ENCODE measurements at places on chromosomes 11 and 22.
A peak's percentile ranks its signal among the peaks of the same experiment; 100 is the strongest.

DNA sequence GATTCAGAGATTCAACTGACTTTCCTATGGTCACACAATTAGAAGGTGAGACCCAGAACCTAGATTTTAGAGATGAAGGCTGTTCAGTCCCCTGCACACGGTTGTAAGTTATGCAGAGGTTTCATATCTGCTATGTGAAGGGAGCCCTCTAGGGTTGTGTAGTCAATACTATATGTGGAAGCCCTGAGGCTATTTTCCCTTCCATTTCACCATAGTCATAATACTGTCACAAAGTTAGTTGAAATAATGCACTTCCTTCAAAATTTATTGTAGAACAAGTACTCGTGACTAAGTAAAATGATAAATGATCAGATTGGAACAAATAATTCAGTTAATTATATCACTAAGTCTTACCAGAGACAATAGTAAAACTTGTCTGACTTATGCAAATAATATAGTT is 48.8 kb downstream of the ENDOD1 start:
- DNase-seq = no peak

- no peak for DNase-seq
Observed at GRCh38 chr11:130451231-130452019, 3.0 kb downstream of the ADAMTS15 start.

GRCh38 chr11:130477586-130478203 is 29.2 kb downstream of the ADAMTS15 start:
- no peak for DNase-seq

GRCh38 chr11:134417871-134418840 is 6.1 kb upstream of the B3GAT1 start:
- no peak for DNase-seq

- no peak for DNase-seq
Observed at GRCh38 chr11:94854770-94855633, 86.8 kb downstream of the AMOTL1 start.

DNA sequence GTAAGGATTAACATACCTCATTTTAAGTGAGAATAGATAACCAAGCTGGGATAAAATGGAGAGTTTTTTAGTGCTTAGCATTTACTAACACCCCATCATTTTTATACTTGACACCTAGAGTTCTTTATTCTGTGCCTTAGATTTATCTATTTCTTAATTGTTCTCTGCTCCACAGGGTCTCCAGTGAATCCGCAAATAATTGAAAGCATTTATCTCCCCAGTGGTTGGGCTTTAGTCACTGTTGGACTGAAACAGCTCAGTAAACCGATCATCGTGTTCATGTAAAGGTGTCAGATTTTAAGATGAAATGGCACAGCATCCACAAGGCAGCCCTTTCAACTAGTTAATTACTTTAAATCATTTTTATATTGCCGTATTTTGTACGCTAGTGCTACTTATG is 17.8 kb upstream of the GRIA4 start:
- DNase-seq = no peak

GRCh38 chr11:104279587-104279986 is 115.6 kb upstream of the PDGFD start:
- DNase-seq = no peak

- no peak for DNase-seq
Observed at GRCh38 chr11:123479048-123479837, 49.2 kb downstream of the GRAMD1B start.

- no peak for DNase-seq
Observed at GRCh38 chr22:38953577-38954413, 3.6 kb upstream of the APOBEC3A start.

DNA sequence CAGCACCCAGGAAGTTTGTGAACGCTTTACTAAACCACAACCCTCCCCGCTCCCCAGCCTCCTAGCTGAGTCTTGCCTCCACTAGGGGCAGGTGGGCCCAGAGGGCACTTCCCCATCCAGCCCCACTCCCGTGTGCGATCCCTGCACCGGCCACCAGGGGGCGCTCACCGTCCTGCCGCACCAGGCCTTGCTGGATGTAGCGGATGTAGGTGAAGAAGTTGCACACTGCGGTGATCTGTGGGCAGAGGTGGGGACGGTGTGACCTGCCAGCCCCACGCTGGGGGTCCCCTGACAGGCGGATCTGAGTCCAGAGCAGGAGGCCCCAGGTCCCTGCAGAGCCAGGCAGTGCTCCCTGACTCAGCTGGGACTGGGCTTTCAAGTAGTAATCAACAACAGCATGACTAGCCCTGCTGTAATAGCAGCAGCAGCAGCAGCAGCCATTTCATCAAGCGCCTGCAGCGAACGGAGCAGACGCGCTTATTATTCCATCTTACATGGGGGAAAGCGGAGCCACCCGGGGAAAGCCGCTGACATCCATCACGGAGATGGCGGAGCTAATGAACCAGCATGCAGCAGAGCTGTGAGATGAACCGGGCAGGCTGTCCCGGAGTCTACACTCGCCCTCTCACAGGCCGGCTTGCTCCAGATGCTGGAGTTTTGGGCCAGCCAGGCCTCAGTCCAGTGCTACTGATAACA is 7.9 kb upstream of the FADS3 start:
- DNase-seq = peak; percentile 49

GRCh38 chr11:93291898-93292297 is 38.6 kb upstream of the DEUP1 start:
- no peak for DNase-seq

DNA sequence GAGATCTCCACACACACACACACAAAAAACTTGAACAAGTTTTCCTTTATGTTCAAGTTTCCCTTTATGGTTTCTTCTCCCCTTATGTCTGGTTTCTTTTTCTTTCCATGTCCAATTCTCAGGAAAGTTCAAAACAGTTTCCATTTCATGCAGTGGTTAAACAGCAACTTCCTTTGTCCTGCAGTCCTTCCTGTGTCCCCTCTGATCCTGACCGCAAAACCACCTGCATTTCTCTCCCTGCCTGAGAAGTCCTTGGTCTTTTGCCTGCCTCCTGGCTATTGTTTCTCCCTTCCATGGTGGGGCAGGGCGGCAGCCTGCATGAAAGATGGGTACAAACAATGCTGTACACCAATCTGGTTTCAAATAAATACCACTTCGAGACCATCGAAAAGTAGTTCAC is 58.3 kb upstream of the SORL1 start:
- DNase-seq = no peak

GRCh38 chr11:109155291-109155690 is 266.7 kb upstream of the C11orf87 start:
- DNase-seq = no peak

GRCh38 chr11:96241331-96241841 is 101.6 kb downstream of the MAML2 start:
- DNase-seq = no peak

DNA sequence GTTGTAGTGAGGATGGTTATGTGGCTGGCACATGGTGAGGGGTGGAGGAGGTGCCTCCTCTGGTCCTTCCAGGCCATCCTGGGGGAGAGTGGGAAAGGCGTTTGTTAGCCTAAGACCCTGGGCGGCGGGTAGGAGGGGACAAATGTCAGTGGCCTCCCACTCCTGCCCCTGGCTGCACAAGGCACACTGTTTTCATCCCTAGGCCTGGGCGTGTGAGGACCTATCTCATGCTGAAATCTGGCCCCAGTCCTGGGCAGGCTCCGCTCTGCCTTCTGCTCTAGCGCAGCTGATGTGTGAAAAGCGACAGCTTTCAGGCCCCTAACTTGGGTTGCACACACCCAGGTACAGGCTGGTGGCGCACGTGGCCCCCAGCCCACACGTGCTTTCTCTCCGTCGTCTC is 32.1 kb downstream of the DAGLA start:
- no peak for DNase-seq

GRCh38 chr11:35357923-35358322 is 61.4 kb downstream of the SLC1A2 start:
- no peak for DNase-seq

DNA sequence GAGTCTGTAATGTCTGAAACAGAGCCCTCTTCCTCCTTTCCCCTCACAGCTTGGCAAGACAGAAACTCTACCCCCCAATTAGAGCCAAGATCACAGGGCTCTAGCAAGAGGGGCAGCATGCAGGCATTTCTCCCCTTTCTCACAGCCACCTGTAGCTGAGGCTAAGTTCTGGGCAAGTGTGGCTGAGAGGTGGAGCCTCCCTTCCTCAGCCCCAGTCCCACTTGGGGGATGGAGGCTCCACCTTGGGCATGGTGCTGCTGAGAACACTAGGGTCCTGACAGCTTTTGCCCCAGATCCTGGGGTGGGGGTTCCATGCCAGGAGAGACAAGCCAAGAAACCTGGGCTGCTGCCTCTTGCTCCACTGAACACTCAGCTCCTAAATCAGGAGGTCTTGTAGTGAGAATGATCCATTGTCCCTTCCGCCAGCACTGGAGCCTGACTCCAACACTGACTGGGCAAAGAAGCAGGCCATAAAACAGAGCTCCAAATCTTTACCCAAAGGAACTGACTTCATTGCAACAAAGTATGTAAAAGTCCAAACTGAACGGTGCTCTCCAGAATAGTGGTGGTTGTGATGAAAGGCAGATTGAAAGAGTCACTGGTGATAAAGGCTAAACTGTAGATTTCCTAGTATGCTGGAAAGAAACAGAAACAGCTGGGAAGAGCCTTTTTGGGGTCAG is 25.6 kb downstream of the NARS2 start:
- no peak for DNase-seq

DNA sequence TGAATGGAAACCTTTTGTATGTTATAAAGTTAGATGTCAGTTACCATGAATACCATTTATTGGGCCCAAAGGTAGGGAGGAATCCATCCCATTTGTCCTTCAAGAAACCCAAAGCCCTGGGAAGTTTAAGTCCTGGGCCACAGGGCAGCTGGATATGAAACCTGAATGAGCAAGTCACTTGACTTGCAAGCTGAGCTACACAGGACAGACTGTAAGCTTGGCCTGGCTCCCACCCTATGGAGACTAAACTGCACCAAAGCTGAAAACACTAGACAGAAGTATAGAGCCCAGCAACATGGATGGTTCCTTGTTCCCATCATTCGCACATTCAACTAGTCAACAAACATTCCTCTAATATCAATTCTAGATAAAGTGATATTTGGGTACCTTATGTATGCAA is 71.3 kb downstream of the KCNC1 start:
- no peak for DNase-seq

DNA sequence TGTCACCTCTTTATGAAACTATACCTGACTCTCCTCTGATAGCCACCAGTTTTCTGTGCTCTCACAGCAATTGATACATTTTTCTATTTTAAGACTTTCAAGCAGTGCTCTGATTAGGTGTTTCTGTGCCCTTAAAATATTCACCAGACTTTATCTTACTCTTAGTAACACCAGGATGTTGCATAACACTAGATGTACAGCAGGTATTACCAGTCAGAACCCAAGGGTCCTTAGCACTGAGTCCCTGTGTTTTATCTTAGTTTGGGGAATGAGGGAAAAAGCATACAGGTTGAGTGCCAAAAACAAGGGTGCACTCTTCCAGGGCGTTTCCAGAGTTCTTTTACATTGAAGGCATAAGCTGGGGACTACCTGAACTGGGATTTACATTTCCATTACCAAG is 51.4 kb downstream of the COPB1 start:
- no peak for DNase-seq

DNA sequence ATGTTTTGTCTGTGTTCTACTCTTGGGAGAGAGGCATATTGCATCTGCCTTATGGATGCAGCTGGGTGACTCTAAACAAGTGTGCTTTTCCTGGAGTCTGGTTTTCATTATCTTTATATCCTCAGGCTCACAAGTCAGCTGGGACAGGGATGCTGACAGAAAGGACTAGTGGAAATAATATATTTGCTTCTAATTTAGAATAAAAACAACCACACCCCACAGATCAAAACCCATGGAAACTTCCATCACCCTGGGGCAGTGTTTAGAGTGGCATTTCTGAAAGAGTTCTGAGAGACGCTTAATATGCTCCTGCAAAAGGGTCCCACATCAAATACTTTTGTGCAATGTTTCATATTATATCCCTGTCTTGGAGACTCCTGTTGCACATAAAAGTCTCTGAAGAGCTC is 20.8 kb downstream of the KCNE3 start:
- no peak for DNase-seq

DNA sequence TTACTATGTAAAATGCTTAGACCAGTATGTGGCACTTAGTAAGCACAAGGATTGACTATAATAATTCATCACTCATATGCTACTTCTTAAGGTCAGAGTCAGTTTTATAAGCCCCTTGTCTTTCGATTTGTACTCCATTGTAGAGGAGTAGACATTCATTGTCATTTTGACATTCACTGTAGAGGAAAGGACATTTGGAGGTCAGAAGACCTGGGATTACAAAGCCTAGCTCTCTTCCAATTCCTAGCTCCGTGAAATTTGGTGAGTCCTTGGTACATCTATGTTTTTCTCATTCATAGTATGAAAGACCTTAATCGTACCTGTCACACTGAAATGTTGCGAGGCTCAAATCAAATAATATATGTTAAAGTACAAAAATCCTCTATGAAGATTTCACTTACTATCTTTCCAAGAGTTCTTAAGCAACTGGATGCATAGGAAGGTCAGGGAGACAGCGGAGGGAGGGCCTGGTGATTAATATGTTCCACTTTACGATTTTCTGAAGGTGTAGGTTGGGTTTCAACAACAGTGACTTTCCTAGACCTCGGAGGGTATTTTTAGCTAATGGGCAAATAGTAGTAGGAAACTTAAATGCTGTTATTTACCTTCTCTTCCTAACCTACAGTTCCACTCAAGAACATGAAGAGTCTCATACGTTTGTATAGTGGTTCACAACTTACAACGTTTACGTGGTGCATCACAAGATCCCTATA is 1.4 kb upstream of the EMSY start:
- no peak for DNase-seq

DNA sequence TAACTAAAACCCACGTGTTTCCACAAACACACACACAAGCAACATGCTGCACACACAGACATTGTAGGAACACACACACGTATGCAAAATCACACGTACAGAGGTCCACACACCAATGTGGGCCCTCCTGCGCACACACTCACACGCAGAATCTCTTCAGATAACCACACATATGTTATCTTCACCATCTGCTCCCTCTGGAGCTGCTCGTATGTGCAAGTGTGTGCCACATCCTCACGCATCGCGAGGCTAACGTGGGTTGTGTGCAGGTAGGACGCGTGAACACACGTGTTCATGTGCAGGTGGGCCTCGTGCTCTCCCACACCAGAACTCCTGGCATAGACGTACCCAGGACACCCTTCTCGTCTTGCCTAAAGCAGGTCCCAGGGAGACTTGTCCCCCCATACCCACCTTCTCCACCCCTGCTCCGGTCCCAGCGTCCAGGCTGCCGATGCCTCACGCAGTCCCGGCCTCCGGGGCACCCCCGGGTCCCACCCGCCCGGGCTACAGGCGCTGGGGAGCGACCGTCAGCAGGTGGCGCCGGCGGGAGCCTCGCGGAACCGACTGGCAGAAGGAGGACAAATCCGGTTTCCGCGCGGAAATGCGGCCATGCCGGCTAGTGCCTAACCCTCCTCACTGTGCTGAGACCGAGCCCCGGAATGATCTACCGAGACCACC is 10.3 kb upstream of the IGSF9B start:
- DNase-seq = no peak

DNA sequence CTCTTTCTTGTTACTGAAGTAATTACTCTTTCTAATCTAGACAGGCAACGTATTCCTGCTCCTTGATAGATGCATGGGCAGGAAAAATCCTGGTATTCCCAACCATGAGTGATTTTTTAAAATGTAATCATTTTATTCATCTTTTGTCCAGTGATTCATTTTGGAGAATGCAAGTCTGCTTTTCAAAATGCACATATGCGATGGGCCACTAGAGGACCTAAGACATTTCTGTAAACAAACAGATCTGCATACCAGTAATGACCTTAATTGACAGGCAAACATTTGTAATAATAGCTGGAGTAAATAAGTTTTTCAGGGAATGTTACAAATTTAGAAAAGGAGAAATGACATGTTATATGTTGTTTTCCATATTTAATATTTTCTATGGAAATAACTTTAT is 1167.6 kb downstream of the JRKL start:
- DNase-seq = no peak
